ENCODE measurements at places on chromosomes 11 and 22.

DNA sequence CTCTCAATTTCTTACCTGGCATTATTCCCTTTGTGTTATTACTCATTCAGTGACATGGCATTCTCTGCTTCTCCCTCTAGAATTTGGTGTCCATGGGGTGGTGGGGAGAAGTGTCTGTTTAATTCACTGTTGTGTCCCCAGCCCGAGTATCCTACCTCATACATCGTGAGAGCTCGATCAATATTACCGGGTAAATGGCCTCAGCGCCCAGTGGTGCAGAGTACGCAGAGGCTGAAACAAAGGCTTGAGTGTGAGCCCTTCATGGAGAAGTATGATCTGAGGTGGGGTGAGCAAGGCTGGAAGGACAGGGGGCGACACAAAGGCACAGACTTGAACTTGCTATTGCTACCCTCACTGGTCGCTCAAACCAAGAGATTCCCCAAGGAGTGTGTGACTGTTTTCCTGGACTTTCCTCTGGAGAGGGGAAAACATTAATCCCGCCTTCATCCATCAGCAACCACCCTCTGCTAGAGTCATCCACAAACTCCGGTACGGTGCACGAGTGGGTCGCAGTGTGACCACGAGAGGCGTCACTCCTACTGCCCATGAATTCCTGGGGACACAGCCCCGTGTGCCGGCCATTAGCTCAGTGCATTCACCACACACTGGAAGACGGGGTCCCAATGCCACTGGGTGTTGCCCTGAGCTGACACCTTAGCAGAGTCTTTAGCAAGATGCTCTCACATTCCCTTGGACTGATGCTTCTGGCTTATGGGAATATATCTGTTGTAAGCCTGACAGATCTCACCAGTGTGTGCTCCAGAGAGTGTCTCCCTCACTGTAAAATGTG is 35.0 kb upstream of the CCND1 start:
- DNase-seq: no peak

- no peak for DNase-seq
Measured at GRCh38 chr11:134100171-134100570, 31.3 kb downstream of the JAM3 start.

DNA sequence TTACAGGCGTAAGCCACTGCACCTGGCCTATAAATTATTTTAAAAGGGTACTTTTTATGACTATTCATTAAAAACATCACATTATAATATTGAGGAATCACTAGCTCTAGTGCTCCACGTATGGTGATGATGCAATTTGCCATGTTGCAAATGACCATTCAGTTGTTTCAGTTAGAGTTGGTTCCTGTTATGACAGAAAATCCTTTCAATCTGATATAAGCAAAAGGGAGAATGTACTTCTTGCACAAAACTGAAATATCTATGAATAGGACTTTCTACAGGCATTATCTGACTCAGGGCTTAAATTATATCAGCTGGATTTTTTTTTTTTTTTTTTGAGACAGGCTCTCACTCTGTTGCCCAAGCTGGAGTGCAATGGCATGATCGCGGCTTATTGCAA is 45.6 kb upstream of the RRM1 start:
- no peak for DNase-seq

DNA sequence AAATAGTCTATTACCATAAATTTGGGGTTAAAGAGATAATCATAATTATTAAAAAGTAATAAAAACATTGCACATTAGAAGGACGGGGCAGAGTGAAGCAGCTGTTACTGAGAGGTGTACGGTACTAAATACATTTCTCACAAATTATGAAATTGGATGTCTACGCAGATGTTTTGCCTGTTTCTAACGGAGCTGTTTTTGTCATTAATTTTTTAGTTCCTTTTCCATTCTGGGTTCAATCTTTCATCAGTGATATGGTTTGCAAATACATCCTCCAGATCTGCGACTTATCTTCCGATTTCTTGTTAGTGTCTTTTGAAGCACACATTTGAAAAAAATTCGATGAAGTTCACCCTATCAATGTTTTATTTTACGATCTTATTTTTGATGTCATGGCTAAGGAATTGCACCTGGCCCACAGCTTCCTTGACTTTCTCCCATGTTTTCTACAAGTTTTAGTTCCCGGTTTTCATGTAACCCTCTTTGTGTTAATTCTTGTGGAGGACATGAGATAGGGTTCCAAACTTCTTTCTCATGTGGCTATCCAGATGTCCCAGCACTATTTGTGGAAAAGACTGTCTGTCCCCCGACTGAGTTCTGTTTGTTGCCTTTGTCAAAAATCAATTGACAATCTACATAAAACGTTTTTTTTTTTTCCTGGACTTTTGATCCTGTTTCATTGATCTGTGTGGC is 21.3 kb upstream of the KRTAP5-6 start:
- DNase-seq: no peak

DNA sequence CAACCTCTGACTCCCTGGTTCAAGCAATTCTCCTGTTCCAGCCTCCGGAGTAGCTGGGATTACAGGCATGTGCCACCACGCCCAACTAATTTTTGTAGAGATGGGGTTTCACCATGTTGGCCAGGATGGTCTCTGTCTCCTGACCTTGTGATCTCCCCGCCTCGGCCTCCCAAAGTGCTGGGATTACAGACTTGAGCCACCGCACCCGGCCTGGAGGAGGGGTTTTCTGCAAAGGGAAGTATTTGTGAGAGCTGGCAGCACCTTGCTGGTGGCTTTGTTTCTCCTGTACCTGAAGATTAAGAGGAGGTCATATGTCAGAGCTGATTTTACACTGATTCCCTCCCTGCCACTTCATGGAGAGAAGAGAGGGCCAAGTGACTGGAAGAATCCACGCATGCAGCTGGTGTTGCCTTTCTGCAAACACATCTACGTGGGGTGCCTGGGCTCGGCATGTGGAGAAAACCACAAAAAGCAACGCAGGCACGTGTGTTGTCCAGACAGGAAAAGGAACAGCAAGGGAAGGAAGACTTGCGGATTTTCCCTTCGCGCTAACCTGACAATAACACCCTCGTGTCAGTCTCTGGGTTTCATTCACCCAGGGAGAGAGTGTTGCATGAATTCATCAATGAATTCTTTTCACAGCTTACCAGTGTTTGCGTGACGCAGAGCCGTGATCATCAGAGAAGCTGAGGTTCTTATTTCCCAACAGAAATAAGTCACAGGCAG is 61.9 kb downstream of the TSPAN18 start:
- no peak for DNase-seq

- no peak for DNase-seq
Measured at GRCh38 chr11:108286370-108286769, 63.5 kb downstream of the ATM start.

GRCh38 chr11:65493367-65494176 is 5.3 kb upstream of the MALAT1 start:
- no peak for DNase-seq

- DNase-seq: no peak
Measured at GRCh38 chr11:58192229-58192628, 3.4 kb downstream of the OR9Q2 start.

DNA sequence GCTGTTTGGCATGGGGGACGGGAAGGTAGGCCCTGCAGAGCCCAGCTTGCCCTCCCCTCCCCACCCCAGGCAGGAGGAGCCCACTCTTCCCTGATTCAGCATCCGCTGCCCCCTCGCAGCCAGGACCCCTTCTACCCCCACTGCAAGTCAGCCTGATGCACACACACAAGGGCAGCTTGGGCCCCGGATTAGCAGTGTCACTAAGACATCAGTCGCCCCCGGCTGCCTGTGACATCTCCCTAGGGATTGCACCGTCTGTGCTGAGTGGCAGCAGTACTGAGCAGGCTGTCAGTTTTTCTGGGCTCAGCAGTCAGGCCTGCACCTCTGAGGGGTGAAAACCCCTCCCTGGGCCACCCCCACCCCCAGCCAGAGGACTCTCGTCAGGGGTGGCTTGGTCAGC is 30.4 kb upstream of the SYT7 start:
- DNase-seq: no peak

- DNase-seq: peak; percentile 21
Measured at GRCh38 chr22:37021710-37022482, 2.4 kb downstream of the MPST start.

DNA sequence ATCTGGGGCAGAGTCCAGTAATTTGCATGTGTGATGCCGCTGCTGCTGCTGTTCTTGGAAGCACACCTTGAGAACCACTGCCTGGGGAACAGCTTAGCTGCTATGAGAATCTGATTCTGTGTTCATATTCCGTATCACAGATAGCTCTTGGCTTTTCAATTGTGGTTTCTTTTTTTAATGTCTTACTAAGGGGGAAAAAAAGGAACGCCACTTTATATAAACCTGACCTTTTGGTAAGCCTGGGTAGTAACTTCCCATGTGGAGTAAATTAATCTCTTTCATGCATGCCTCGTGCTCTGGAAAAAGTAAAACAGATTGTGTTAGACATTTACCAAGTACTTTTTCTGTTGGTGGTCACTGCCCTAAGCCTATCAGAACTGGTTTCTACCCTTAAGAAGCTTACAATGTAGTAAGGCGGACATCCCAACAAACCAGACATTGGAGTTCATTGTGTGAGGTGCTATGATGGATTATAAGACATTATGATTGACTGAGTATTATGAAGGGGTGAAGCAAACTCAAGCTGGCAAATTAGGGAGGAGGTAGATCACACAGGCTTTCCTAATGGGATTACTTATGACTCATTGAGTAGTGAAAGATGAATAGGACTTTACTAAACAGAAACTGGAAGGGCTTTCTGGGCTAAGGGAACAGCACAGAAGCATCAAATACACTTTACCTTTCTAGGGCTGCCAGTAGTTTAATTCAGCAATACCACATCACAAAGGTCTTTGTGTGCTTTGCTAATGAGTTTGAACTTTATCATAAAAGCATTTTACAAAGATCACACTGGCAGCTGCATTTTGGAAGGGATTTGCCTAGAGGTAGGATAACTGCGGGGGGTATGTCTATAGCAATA is 64.7 kb downstream of the MAML2 start:
- DNase-seq: no peak

DNA sequence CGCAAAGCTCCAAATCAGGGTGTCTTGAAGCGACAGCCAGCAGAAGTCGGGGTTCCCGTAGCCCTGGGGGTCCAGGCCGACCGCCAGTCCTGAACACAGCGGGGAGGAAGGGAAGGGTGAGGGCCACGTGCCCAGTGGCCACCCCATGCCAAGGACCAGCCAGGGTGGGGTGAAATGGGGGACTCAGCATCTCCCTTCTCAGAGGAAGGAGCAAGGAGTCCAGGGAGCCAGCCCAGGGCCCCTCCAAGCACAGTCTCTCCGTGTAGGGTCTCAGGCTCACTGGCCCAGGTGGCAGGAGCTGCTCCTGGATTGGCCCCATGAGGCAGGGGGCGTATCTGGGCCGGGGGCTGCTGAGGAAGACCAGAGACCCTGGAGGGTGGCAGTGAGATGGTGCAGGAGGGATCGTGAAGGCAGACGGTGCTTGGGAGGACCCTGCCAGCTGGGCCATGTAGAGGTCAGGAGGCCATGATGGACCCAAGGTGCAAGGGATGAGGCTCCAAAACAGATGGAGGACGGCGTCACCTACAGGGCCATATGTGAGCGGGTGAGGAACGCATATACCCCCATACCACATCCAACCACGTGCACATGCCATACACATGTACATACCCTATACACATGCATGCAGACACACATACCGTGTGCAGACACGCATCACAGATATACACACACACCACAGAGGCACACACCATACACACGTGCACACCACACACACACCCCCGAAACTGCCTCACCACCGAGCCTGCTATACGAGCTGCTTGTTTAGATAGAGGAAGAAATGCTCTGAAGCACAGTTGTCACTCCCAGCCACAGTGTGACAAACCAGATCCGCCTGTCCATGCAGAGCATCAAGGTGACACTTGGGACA is 34.4 kb downstream of the TRMU start:
- DNase-seq: no peak

DNA sequence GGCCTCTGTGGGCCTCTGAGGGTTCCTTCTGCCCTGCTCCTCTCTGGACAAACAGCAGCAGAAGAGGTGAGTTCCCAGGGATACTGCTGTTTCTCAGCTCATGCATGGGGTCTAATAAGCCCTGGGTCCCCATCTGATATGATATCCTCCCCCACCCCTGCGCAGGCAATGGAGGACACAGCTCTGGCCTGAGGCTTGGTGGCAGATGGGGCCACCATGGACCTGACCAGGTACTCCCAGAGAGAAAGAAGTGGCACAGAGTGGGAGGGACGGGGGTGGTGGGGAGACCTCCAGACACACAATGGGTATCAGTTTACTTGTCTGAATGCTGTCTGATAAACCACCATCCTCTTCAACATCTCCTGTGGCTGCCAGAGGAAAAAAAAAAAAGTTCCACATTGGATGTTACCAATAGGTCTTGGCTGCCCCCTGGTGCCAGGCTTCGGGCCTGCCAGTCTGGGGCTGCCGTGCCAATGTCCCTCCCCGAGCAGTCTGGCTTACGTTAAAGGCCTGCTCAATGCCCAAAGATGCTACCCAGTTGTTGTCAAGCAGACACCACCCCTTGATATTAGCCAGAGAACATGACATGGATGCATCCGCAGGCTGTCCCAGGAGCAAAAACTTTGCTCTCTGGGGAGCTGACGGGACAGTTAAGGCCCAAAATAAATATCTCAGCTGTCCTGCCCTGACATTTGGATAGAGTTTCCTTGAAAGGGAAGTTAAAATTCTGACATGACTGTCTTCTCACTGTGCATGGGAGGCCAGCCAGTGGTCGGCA is 27.9 kb upstream of the ABCC8 start:
- DNase-seq: peak; percentile 78

DNA sequence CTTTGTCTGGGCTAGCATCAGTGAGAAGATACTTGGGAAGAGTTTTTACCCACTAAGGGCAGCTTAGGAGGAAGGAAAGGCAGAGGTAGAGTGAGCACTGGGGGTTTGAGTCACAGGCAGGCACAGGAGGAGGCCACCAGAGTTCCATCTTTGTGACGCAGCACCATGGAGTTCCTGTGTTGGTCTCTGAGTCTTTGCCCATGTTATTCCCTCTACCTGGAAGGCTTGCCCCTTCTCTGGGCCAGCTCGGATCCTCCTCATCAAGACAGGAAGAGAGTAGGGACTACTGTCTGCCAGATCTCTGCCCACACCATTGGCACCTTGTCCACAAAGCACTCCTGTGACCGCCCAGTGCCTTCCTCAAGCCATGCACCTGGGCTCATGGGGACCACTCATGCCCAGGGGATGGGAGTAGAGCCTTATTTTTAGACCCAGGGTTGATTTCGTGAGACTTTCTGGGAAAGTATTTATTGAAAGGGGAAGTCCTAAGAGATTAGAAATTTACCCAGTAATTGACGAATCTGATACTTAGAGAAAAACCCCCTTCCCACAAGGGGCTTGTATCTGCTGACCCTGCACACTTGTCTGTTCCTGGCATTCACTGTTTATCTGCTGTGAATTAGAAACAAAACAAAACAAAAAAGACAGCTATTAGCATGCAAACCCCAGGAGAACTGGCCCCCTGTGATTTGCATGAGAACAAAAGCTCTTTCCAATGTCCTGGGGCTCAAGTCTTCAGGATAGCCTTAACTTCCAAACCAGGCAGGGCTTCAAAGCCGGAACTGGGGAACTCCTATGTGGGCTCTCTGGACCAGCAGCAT is 35.9 kb upstream of the MYEOV start:
- no peak for DNase-seq

DNA sequence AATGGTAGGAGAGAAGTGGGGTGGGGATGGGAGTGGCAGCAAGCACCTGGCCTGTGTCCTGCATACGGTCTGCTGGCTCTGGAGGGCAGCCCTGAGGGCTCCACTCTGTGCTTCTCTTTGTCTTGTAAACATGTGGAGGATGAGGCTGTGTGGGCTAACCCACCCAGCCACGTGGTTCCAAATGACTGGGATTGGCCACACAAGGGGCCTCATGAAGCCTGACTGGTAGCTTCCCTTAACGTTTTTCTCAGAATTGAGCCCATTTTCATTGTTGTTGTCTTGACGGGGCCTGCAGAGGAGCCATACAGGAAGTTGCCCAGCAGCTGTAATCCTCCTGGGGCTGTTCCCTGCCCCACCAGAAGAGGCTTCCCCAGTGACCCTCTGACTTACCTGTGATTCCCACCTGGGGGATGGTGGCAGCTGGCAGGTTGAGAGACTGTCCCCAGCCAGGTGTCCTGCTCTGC is 18.0 kb downstream of the DERL3 start:
- no peak for DNase-seq

All from activated naive CD4-positive, alpha-beta T cell (primary cell).